ENCODE measurements at places on chromosomes 12 and 14.

DNA sequence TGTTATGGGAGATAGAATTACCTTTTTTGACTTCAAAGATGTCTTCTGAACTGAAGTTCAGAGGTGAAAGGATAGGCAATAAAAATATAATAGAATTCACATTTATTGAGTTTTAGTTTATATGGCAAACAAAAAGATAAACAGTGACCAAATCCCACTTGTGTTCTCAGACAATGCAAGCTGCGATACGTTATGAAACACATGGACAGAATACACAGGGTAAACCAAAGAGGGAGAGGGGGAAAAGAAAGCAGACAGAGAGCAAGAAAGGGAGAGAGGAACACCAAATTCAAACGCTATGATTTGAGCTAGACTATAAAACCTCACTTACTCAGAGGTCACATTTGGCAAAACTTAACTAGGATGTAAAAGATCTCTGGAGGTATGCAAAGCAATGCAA, 238.2 kb upstream of the FLRT2 start:
- DNase-seq: no peak

GRCh38 chr14:67942080-67942710, 122.6 kb downstream of the RAD51B start:
- no peak for DNase-seq

DNA sequence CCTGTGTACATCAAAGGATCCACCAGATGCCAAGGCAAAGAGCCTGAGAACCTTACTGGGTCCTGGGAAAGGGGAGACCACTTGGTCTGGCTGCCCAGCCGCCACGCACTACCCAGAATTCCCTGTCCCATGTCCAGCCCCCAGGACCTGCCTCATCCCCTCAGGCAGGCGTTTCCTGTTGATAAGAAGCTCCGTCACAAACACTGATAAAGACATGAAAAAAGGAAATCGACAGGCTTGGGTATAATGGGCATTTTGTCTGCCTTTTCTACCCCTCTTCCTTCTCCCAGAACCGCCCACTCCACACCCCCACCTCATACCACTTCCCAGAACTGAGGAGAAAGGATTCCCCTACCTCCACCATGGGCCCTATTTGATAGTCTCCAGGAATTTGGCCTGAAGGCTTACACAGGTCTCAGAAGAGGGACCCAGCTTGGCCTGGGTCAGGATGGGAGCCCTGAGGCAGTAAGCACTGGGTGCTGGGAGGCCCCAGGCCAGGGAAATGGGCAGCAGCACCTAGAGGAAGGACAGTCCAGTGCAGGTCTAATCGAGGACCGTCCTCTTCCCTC, 18.8 kb downstream of the ACVRL1 start:
- no peak for DNase-seq

DNA sequence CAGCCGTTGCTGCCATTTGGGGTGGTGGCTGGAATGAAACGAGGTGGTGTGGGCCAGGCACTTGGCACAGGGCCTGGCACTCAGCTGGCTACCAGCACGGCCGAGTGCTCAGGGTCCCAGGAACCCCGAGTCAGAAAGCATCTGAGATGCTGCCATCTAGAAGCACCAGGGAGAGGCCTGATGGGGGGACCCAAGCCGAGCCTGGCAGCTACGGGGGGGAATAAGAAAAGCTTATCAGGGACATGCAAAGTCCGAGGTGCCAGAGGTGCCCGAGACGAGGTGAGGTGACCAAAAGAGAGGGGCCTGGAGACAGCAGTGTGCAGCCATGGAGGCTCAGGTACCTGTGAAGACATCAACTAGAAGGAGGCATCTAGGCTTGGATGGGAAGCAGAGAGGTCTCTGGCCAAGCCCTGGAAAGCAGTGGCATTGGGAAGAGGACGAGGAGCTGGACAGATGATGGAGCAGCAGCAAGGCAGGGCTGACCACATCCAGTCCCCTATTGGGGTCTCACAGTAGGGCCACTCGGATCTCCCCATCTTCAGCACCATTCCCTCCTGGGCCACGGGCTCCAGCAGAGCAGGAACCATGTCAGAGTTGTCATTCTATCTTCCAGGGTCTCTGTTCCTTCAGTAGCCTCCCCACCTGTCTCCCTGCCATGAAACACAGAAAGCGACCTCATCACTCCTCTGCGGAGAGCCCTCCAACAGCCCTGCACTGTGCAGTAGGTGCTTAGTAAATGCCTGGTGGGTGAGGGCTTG, 59.3 kb upstream of the DIO3 start:
- no peak for DNase-seq

GRCh38 chr12:123532808-123533649, 490 bp downstream of the RILPL1 start:
- no peak for DNase-seq

DNA sequence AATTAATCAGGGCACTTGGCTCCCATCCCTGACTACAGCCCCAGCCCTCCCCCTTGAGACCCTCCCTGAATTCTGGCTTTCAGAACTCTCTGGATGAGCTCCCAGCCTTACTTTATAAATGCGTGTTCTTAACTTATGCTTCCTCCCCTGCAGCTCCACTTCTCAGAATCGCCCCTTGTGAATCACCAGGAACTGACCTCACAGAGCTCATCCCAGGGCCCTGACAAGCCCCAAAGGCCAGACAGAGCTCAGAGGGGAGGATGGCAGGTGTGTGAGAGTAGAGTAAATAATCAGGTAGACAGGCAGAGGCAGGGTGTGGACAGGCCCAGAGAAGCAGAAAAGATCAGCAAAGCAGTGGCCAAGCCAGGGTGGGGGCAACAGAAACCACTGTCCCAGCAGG, 68.2 kb upstream of the FOXN3 start:
- DNase-seq: no peak

DNA sequence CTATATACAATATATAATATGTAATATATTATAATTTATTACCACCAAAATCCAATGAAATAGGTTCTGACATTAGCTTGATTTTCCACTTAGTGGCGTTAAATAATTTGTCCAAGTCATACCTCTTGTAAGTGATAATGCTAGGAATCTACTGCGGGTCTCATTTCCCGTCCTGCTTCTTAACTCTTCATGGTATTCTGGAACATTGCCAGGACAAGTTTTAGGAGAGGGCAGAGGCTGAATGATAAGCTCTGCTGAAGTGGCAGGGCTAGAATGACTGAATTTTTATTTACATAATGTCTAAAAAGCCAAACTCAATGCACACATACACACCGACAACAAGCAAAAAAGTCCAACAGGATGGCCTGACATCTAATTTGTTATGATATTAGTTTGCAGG, 70.4 kb upstream of the PTPRQ start:
- DNase-seq: no peak

GRCh38 chr12:77924703-77925102, 94.0 kb downstream of the NAV3 start:
- no peak for DNase-seq
